ENCODE measurements at places on chromosomes 4 and X.

- no peak for DNase-seq
Observed at GRCh38 chrX:39580043-39580442, 517.7 kb downstream of the BCOR start.

DNA sequence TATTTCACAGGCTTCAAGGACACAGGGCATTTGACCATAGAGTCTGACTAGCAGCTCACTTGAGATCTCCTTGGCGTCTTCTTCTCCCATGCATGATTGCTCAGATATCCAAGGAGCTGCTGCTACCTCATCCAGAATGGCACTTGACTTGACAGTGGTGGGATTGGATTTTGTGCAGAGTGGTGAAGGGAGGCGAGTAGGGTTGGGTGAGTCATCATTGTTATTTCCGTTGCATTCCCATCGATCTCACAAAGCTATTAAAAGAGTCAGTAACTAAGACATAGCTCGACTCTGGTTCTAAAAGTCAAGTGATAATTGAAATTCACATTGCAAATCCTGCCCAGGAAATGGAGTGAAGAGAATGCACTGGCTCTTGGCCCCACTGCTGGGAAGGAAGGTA lies 27.7 kb downstream of the NHSL2 start:
- DNase-seq = peak; percentile 62

DNA sequence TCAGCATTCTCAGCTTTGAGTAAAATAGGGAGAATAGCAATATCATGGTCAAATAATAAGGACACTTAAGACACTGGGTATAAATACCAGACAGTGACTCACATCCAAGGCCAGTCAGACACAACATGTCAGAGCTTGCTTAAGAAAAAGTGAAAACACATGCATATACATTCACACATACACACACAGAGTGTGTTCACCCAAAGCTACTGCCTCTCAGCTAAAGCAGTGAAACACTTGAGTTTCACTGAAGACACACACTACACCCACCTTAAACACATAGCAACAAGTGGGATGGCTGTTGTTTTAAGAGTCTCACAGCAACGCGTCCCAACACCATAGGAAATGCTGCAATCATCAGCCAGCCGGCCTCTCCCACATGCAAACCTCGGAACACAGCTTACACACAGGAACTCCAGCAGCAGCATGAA lies 14.4 kb downstream of the SHROOM4 start:
- DNase-seq = no peak

GRCh38 chr4:145719752-145720624 lies 40.0 kb downstream of the C4orf51 start:
- DNase-seq = no peak

GRCh38 chr4:145936142-145936996 lies 2.3 kb downstream of the ZNF827 start:
- peak; percentile 68 for DNase-seq

- no peak for DNase-seq
Observed at GRCh38 chr4:186216465-186217024, 10.8 kb upstream of the KLKB1 start.

GRCh38 chr4:159382856-159383561 lies 280.1 kb downstream of the RAPGEF2 start:
- no peak for DNase-seq

DNA sequence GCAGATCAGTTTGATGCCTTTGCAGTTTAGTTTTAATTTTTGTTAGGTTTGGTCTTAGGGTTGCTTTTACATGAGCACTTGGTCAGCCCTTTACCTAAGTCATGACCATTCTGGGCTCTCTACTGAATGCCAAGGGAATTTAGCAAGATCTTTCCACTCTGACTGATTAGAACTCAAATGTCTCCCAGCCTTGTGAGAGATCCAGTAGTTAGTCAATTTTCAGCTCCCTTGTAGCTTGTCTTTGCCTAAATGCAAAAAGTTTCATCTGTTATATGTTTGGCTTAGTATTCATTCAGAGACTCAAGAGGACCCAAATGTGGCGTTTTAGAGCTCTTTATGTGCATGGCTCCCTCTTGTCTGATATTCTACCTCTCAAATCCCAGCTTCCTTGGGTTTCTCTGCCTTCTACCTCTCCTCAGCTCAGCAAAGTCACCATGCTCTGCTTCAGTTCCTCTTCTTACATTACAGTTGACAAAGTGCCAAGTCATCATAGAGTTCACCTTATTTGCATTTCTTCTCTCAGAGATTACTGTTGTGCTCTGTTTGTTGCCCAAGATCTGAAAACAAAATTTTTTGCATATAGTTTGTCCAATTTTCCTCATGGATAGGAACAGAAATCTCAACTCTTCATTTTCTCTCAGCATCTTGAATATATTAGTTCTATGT lies 17.5 kb upstream of the JAKMIP1 start:
- DNase-seq = no peak

GRCh38 chr4:107939307-107939706 lies 8.0 kb downstream of the CYP2U1 start:
- DNase-seq = no peak

- no peak for DNase-seq
Observed at GRCh38 chr4:117640836-117641235, 393.4 kb upstream of the NDST3 start.

- peak; percentile 10 for DNase-seq
Observed at GRCh38 chrX:141405853-141406492, 163.7 kb upstream of the SPANXC start.

DNA sequence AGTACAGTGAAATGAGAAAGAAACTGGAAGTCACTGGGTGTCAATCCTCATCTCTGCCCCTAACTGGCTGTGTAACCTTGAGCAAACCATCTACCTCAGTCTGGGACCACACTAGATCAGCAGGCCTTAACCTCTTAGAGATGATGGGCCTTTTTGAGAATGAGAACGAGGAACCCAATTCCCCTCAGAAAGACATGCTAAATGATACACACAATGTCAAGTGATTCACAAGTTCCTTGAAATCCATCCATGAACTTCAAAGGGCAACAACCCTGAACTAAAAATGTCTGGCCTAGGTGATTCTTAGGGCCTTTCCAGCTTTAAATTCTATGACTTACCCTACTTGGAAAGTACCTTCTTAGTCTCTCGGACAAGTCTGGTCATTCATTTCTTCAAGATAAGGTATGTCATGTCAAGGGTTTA lies 47.4 kb downstream of the ACSL4 start:
- no peak for DNase-seq

- no peak for DNase-seq
Observed at GRCh38 chr4:99159699-99160098, 15.6 kb upstream of the ADH4 start.

GRCh38 chr4:70902577-70903290 lies 565 bp downstream of the MOB1B start:
- DNase-seq = peak; percentile 12

- DNase-seq = peak; percentile 4
Observed at GRCh38 chrX:53682885-53683555, 3.5 kb downstream of the HUWE1 start.

GRCh38 chr4:15400226-15400625 lies 27.6 kb upstream of the C1QTNF7 start:
- no peak for DNase-seq

GRCh38 chrX:41471786-41472185 lies 24.6 kb downstream of the NYX start:
- DNase-seq = no peak

GRCh38 chr4:121187206-121187605 lies 23.1 kb upstream of the TNIP3 start:
- DNase-seq = no peak

DNA sequence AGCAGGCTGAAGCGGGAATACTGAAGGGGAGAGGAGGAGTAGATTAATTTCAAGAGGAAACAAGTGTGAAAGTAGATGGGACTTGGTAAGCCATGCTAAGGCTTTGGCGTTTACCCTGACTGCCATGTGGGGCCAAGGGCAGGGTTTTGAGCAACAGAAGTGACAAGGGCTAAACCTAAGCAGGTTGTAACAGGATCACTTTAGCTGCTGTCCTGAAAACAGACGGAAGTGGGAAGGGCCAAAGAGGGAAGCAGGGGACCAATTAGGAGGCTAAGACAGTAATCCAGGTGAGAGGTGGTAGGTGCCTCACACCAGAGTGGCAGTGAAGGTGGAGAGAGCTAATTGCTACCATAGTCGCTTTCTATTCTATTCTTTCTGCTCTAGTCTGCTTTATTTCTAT lies 166.5 kb downstream of the PJA1 start:
- no peak for DNase-seq

- no peak for DNase-seq
Observed at GRCh38 chr4:6179362-6179761, 21.0 kb downstream of the JAKMIP1 start.

DNA sequence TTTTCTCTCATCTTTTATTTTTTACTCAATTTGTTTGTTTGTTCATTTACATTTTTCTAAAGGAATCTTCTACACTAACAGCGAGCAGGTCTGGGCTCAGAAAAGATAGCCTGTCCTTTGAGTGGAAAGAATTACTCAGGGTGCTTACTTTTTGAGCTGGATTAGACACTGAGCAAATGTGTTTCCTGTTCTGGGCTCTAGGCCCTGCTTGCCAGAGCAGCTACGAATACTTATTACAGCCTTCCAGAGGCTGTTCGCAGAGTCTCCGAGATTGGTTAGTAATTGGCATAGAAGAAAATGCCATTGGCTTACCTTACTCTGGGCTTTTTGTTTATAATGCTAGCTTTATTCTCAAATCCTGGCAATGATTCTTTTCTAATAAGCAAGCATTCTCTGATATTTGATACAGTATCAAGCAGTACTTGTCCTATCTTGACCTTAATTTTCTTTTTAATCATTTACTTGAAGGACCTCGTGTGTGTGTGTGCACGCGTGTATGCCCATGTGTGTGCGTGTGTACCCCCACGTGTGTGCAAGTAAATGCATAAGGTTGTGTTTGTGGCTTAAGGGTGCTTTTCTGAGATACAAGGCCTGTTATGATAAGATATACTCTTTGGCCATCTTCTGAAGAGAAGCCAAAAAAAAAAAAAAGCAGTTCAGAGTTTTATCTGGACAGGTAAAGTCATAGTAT lies 76.2 kb upstream of the GRXCR1 start:
- DNase-seq = no peak

- peak; percentile 39 for DNase-seq
Observed at GRCh38 chr4:54513204-54513603, 144.6 kb upstream of the KIT start.

DNA sequence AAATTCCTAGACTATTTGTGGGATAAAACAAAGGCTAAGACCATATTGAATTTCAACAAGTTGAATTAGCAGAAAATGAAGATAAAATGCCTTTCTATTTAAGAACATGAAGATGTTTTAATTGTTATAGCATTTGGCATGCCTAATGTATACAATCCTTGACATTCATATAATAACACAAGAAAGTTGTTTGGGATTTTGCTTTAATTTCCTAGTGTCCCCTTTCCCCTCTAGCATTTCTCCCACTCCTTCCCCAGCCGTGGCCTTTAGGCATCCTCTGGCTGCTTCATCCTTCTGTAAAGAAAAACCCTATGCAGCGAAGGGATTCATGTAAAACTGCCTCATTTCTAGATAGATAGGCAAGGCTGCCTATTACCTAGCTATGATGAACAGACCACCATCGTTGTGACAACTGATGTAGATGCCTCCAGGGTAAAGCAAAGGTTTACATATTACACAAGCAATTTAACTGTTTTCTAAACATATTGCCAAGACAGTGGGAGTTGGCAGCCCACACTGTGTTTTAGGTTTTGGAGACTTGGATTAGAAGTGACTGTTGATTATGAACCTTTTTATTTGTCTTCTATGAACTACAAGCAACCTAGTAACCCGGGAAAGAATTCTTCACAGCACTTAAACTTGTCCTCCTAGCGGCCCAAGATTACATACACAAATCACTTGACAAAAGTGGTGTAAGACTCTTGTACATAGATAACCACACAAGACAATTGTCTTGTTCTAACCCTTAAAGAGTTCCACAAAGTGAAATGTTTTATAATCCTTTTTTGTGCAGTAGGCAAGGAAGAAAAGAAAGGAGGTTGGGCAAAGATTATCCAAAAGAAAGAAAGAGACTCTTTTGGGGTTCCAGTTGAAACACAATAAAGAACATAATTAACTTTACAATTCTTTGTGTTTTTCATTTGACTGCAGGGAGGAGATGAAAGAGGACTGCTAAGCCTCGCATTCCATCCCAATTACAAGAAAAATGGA lies 59.9 kb downstream of the HHIP start:
- no peak for DNase-seq

GRCh38 chrX:97234471-97235081 lies 350.9 kb downstream of the RPA4 start:
- no peak for DNase-seq

GRCh38 chr4:95985791-95986550 lies 146.1 kb downstream of the PDHA2 start:
- no peak for DNase-seq

DNA sequence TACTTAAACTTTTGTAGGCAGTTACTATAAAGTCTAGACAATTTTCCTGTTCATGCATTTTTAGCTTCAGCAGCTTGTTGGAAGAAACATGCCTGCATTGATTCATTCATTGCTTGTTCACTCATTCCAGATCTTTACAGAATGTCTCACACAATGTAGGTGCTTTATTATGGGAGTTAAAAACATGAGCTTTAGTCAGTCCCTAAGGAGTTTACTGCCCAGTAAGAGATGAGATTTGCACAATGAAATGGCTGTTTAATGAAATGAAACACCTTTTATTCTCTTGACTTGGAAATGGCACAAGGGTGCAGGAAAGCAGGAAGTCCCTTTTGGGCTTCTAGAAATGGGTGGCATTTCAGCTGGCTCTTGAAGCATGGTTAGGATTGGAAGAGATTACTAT lies 2.9 kb downstream of the NOCT start:
- no peak for DNase-seq

DNA sequence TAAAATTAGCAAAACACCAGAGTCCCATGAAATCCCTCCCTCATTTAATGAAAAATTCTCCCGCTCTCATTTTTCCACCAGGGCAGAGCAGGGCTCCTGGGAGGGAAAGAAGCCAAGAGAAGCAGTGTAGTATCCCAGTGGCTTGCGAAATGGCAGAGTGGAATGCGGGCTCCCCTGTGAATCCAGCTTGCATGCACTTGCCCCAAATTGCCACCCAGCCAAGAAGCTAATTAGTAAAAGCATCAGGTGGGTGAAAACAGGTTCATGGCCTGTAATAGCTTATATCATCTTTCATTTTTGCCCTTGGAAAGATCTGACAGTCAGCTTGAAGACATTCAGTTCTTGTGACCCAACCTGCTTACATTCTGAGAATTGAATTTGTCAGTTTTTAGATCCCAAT lies 10.1 kb downstream of the AMOT start:
- DNase-seq = no peak

GRCh38 chr4:8403173-8403753 lies 37.3 kb downstream of the ACOX3 start:
- peak; percentile 91 for DNase-seq
